ENCODE measurements at places on chromosomes 2 and 18.

- no peak for DNase-seq
These were observed 608.5 kb downstream of the RNF144A start for GRCh38 chr2:7525746-7526145.

- DNase-seq = no peak
These were observed 38.4 kb downstream of the LAMA1 start for GRCh38 chr18:7079231-7079630.

DNA sequence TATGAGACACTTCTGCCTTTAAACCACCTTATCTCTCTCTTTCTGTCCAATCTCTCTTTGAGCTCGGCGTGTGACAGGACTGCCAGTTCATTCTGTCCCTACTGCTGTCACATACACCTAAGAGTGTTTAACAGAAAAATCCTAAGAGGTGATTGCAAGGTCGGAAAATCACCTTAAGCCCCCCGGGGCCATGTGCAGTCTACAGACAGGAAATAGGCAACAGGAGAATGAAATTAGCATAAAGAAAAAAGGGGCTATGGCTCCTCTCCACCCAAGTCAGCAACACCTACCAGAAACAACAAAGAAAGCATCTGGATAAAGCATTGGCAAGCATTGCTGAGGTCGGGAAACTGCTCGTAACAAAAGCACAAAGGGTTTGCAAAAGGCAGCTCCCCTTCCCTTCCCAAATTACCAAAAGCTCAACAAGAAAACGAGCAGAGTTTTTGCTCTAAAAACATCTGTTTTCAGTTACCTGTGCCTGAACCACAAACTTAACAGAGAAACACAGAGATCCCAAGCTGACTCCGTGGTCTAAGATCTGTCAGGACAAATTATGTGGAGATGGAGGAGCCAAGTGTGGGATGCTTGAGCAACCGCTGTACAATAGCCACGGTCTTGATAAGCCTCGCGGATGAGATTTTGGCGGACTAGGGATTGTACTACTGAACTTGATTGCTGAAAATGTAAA, 30.4 kb downstream of the ANKRD44 start:
- no peak for DNase-seq

- DNase-seq = no peak
These were observed 142.5 kb downstream of the FMNL2 start for GRCh38 chr2:152477347-152478092.

- no peak for DNase-seq
These were observed 132.9 kb upstream of the RND3 start for GRCh38 chr2:150620416-150620815.

DNA sequence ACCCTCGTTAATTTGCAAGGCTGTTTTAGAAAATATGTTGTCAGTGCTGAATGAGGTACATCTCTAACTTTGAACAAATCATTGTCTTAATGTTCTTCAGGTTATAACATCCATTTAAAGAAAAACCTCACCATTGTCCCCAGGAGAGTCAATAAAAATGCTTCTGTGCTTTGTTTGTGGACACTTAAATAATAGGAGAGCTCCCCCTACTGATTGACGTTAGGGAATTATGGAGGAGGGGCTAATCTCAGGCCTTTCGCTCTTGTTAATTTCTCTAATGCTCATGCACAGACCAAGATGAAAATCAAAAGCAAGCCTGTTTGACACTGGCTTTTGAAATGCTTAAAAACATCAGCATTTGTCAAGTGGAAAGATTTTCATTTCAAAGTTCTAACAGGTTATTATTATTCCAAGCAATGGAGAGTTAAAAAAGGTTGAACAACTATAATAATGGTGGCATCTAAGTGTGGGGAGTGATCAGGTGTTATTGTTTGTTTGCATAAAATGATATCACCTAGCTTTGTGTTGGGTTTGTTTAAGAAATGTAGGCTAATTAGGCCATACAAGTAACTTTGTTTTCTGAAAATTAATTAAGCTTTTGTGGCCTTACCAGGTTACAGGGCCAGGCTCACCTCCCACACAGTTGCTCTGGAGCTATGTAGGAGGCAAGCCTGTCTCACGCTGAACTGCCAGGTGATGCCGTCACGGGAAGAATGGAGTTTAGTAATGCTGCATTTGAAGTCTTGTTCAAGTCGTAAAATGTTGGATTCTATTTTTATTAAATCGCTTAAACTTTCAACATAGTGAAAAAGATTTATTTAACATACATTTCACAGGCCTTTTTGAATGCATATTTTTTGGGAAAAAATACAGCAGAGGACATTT, 51.7 kb upstream of the SMIM21 start:
- DNase-seq = peak; percentile 7

DNA sequence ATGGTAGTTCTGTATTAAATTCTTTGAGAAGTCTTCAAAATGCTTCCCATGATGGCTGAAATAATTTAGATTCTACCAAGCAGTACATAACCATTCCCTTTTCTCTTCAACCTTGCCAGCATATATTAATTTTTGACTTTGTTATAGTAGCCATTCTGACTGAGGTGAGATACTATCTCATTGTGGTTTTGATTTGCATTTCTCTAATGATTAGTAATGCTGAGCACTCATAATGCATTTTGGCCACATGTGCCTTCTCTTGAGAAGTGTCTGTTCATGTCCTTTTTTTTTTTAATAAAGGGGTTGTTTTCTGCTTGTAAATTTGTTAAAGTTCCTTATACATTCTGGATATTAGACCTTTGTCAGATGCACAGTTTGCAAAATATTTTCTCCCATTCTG, 173.9 kb downstream of the CALCRL start:
- no peak for DNase-seq

GRCh38 chr2:124151691-124152090, 126.6 kb downstream of the CNTNAP5 start:
- DNase-seq = no peak

DNA sequence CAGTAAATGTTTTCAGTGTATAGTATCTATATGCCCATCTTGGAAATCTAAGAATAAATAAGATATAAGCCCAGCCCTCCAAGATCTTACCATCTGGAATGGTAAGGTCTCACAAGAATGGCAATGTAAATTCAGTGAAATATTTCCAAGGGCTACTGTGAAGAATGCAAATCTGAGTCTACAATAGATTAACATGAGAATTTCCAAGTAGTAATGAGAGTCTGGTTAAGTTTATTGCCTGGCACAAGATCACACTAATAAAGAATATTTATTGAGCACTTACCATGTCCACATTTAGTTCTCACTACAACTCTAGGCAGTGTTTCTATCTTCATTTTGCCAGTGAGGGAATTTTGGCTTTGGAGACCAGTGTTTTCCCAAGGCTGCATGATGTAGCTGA, 623.9 kb downstream of the NRXN1 start:
- no peak for DNase-seq

DNA sequence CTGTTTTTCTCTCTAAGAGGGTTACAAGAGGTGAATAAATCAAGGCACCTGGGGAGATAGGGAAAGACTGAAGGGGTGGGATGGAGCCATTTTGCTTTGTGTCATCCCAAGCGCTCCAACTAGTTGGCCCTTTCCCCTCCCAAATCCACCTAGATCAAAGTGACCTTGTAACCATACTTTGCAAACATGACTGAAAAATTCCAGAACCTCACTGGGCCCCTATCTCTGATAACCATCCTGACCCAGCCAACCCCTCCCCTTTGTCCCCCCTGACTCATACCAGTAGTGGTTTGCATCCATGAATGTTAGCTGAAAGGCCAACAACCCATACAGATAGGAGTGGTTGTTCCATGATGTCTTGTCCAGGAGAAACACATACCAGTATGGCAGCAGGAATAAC, 3.1 kb downstream of the GGCX start:
- DNase-seq = no peak

DNA sequence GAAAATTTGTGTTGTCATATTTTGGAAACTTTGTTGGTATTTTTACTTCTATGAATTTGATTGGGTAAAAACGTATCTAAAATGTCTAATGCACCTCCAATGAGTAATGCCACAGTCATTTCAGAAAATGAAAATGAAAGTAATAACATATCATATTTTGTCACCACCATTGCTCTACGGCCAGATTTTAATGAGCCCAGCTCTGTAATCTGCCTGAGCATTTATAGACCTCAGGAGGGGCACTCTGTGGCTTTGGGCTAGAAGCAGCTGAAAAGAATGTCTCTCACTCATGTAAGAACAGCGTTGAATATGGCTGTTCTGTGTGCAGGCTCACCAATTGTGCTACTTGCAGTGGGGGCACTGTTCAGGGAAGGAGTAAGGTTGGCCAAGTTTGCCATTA, 32.7 kb upstream of the ABCA12 start:
- DNase-seq = no peak

All from NCI-H2171 (cell line).